ENCODE measurements at places on chromosomes 11 and 22.

DNA sequence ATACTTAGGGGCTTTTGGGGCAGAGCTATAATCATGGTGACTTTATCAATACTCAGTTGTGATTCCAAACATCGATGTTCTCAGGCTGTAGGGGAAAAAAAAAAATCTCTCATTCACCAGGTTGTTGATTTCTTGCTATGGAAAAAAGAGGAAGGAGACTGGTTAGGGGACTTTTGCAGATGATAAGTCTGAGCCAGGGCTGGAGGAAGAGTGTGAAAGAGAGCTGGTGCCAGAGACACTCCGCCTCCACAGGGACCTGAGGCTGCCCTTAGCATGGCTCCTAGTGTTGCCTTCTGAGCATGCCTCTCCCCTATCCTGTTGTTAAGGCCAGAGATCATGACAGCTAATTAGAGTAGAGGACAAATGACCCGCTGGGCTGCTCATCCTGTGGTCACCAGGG, 16.9 kb downstream of the UPB1 start:
- DNase-seq, result no peak

DNA sequence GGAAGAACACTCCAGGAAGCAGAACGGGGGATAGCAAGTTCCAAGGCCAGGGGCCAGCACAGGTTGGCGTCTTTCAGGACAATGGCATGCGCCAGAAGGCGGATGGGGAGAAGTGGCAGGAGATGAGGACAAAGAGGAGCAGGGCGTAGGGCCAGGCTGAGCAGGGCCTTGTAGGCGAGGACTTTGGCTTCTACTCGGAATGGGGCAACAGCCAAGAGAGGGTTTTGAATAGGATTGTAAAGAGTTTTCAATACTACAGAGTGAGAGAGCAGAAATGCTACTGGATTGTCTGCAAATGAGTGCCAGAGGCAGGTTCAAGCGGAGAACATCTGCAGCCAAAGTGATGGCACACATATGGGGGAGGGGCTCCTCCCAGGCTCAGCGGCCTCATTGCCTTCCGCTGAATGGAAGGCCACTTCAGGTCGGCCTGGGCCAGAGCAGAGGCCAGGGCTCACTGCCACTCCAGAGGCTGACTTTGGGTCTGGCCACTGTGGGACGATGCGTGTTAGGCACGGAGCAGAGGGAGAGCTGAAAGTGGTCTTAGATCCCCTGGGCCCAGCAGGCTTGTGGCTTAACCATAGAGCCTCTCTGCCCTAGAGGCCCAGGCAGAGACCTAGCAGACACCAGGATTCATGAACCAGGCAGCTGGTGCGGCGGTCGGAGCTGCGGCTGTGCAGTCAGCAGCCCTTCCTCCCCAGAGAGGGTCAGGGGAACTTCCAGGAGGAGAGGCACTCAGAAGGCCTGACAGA, 118.2 kb downstream of the DSCAML1 start:
- DNase-seq, result no peak

GRCh38 chr11:115067471-115067870, 389.1 kb downstream of the NXPE2 start:
- DNase-seq, result no peak

- no peak for DNase-seq
Observed at GRCh38 chr22:49667236-49667635, 160.4 kb downstream of the BRD1 start.

- no peak for DNase-seq
Observed at GRCh38 chr11:36718451-36718850, 120.4 kb upstream of the RAG2 start.

- DNase-seq, result no peak
Observed at GRCh38 chr11:84922212-84922805, 704.8 kb downstream of the DLG2 start.

DNA sequence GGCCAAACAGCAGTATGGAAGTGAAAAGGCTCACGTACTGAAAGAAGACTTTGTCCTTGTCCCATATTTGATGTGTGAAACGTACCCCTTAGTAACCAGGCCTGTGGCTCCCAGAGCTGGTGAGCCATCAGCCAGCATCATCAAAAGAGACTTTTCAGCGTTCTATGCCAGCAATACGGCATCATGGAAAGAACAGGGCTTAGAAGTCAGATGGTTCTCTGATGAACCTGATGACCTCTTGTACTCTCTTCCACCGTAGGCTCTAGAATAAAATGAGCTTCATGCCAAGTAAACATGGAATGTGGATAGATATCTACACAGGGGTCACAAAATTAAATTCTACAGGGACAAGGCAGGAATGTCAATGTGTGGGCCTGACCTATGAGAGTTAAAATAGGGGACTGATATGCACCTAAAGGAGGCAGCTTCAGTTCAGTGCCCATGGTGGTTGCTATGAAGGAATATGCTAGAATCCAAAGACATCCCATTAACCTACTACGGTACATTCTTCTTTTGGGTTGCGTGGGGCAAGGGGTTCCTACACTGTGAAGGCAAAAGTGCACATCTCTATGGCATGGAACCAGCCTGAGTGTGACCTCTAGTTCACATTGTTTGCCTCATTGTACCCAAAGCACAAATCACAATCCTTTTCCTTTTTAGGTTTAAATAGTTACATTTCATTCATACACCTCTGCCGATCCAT, 130.6 kb downstream of the ETS1 start:
- no peak for DNase-seq

GRCh38 chr11:32464078-32464477, 28.7 kb upstream of the WT1 start:
- no peak for DNase-seq

- DNase-seq, result no peak
Observed at GRCh38 chr11:7004482-7004881, 15.7 kb downstream of the ZNF214 start.

GRCh38 chr22:30943368-30943767, 25.2 kb downstream of the MORC2 start:
- no peak for DNase-seq

DNA sequence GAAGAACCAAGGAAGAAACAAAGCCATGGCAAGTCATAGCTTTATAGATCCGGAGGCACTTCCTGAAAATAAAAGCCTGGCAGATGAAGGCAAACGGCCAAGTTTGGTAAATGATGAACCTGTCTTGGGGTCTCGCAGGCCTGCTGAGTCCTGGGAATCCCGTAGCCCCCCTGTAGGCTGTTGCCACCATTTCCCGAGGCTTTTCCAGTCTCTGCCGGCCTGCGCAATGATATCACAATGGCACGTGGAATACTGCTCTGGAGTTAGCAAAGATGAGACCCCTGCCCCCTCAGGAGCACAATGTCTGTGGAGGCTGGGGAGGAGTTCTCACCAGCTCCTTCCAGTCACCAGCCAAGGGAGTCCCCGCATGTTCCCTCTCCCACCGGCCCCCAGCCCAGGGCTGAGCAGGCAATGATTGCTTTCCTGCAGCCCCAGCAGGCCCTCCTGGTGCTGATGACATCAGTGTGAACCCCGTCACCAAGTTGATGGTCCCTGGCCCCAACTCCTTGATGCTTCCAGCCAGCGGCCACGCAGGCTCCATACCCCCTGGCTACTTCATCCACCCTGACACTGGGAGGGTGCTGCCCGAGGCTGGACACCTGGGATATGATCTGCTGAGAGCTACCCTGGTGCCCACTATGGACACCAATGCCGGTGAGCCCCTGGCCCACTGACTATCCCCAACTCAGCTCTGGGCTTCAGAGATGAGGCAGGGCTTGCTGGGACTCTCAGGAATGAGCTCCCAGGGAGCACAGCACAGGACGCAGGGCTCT, 55.9 kb downstream of the BTG4 start:
- no peak for DNase-seq

DNA sequence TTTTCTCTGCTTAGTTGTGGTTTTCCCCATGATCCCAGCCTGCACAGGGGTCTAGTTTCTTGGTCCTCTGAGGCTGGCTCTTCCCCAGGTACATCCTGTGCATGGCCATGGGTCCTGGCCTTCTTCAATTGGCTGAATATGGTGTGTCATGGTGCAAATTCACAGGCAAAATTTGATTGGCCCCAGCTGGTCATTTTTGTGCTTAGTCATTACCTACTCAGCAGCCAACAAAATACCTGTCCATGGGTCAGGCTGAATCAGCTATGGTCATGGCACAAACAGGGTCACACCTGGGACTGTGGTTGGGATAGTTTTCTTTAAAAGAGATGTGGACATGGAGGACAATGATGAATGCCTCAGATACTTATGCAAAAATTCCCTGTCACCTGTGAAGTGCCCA, 85.7 kb downstream of the CSNK2A3 start:
- DNase-seq, result no peak

GRCh38 chr22:48807155-48807554, 1020.5 kb downstream of the BRD1 start:
- DNase-seq, result no peak

DNA sequence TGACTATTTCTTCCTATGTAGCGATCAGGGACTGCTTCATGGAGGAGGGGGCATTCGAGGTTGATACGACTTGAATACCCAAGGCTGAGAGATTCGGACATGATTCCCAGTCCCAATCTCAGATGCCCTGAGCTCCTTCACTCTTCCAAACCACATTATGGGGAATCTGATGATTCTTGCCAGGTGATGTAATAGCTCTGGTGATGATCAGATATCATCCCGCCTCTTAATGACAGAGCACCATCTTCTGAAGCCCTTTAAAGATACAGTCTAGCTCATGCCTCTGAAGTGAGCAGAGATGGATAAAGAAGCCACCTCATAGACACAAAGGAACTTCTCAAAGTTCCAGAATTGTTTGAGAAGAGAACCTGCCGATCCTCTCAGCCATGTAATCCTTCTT, 8.9 kb upstream of the CLMP start:
- no peak for DNase-seq

- no peak for DNase-seq
Observed at GRCh38 chr22:41844036-41844435, 11.1 kb downstream of the SREBF2 start.

DNA sequence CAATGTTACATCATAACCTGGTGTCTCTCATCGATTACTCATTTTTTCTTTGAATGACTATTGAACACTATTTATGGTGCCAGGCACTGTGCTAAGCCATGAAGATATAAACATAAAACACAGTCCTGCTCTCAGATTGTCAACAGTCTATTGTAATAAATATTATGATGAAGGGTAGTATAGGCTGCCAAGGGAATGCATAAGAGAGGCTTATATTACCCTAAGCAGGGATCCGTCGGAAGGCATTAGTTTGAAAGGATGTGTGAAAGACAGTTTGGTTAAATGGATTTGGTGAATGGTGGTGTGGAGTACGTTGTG, 7.2 kb upstream of the CCDC90B start:
- no peak for DNase-seq

DNA sequence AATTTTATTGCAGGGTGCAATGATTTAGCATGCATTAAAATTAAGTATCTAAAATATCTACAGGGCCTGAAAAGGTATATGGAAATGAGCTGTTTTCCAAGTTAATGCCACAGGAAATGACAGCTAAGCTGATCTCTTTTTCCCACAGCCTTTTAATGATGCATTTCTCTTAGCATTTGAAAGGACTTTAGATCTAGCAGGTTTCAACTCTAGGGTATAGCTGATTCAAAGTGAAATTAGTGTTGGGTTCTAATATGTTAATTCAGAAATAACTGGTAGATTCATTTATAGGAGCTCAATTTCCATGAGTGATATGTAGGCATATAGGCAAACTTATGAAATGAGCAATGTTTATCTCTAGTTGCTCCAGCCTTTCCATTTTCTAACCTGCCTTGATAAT, 274.2 kb downstream of the CASP12 start:
- no peak for DNase-seq

- DNase-seq, result no peak
Observed at GRCh38 chr11:2975594-2975993, 16.5 kb downstream of the NAP1L4 start.

GRCh38 chr11:67429038-67429668, 859 bp downstream of the RPS6KB2 start:
- DNase-seq, result no peak

DNA sequence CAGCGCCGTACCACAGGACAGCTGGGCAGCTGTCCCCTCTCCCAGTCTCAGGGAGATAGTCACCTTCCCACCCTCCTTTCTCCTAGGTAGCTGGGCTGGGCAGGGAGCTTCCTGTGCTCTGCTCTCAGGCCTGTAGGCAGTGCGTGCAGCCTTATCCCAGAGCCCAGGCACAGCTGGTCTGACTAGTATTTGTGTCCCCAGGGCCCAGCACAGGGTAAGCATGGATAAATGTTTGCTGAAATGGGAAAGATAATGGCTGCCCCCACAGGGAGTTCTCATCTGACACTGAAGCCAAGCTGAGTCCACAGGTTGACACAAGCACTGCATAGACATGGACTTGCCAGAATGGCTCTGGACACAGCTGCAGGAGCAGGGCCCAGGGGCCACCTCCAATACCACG, 9.8 kb downstream of the SLC15A3 start:
- DNase-seq, result no peak

DNA sequence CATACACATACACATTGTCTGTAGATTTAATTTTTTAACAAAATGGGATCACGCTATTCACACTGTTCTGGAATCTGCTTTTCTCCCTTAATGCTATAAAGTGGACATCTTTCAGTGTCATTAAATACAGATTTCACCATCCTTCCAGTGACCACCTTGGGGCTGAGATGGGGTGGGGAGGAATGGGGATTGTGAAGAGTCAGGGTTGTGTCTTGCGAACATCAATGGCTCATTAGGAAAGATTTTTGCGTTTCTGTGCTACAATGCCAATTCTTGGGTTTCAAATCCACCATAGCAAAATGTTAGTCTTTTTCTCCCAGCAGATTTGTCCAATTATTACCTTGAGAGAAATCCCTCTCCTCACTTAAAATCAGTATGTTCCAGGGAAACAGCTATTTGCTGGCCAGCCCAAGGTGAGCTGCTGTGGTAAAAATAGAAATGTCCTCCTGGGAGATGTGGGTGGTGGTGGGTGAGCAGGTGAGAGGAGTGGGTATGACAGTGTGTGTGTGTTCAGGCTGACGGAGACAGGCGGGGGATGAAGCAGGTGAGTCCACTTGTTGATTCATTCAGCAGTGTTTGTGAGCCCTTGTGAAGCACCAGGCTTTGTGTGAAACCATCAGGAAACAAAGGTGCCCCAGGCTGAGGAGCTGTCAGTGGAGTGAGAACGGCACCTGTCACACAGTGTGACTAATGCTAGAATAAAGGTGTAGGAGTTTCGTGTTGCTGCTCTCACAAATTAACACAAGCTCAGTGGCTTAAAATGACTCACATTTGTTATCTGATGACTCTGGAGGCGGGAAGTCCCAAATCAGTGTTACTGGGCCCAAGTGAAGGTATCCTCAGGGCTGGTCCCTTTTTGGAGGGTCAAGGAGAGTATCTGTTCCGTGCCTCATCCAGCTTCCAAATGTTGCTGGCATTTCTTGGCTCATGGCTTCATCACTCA, 1.7 kb upstream of the CBX6 start:
- peak; percentile 74 for DNase-seq

DNA sequence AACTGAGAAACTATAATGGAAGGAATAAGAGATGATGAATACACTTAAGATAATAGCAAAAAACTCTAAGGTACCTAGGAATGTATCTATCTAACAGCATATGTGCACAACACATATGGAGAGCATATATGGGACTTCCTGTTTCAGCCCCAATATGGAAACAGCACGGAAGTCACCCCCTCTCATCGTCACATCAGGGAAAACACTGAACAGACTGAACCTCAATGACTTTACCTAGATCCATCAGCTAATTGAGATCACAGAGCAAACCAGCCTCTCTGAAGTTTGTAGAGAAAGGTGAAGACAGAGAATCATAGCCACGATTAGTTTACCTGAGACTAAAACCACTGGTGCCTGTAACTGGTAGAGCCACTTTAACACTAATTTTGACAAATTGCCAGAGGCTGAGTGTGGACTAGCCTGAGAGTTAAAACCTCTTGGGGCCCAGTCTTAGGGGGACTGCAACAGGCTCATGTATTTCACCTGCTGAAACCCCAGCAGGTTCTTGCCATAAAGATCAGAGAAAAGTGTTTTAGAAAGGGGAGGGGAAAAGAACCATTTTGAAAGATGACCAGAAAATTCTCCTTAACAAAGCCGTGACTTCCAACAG, 722.6 kb downstream of the TBC1D22A start:
- no peak for DNase-seq

GRCh38 chr11:116279511-116279910, 493.3 kb downstream of the BUD13 start:
- DNase-seq, result no peak

Data from NCI-H187 (cell line).